ENCODE measurements at places on chromosomes 16 and 17.

DNA sequence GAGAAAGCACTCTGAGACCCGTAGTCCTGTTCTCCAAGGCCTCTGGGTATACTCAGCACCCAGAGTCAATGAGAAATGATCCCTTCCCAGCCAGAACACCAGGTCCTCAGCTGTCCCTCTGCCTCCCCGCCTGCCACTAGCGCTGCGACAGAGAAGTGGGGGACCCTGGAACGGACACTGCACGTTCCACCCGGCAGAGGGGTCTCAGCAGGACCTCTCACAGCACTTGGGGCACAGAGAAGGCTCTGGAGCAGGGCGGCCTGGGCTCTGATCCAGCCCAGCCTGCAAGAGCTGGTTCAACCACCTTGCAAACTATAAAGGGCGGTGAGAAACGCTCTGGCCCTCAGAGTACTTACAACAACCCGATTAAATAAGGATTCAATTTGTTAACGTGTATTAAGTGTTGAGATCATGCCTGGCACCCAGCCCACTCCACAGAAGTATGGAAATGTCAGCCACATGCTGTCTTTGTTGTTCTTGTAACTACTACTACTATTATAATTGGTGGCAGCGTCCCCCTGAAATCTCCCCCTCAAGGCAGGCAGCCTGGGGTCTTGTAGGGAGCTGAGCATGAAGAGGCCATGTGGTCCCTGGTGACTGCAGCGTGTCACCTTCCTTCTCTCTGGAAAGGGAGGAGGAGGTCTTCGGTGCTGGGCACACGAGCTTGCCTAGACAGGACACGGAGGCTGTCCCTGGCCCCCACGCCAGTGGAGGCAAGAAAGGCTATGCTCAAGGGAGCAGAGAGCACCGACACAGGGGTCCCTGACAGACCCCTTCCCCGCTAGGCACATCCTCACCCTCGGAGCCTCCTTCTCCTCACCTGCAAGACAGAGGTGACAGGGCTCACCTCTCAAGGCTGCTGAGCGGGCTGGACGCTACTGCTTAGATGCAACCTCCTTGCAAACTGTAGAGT is 2.4 kb downstream of the OSGIN1 start:
- no peak for DNase-seq

GRCh38 chr17:76982408-76983074 is 114.3 kb downstream of the MGAT5B start:
- no peak for DNase-seq

DNA sequence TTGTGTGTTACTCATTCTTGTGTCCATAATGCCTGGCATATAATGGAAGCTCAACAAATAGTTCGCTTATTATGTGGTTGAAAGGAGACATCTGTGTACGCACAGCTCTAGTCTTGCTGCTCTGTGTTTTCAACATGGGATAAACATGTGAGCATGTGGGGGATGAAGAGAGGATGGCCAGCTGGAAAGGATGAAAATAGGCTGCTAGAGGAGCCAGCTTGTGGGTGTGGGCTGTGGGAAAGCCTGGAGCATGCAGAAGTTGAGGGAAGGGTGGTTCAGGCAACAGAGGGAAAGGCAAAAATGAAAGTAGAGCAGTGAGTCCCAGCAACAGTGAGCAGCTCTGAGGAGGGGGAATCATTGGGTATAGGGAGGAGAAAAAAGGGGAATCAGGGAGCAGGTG is 324.6 kb upstream of the CDH11 start:
- no peak for DNase-seq

- DNase-seq: no peak
Observed at GRCh38 chr17:22703786-22704441, 1011.6 kb downstream of the KCNJ18 start.

DNA sequence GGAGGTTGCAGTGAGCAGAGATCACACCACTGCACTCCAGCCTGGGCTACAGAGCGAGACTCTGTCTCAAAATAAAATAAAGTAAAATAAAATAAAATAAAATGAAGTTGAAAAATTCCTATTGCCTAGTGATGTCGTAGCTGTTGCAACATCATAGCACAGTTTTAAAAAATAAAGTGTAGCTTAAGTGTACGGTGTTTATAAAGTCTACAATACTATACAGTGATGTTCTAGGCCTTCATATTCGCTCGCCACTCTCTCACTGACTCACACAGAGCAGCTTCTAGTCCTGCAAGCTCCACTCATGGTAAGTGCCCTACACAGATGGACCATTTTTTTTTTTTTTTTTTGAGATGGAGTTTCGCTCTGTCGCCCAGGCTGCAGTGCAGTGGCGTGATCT is 43.5 kb upstream of the MNT start:
- no peak for DNase-seq

- DNase-seq: no peak
Observed at GRCh38 chr16:86427433-86427851, 82.9 kb upstream of the FOXF1 start.

GRCh38 chr17:9956474-9957131 is 51.5 kb upstream of the RCVRN start:
- no peak for DNase-seq

DNA sequence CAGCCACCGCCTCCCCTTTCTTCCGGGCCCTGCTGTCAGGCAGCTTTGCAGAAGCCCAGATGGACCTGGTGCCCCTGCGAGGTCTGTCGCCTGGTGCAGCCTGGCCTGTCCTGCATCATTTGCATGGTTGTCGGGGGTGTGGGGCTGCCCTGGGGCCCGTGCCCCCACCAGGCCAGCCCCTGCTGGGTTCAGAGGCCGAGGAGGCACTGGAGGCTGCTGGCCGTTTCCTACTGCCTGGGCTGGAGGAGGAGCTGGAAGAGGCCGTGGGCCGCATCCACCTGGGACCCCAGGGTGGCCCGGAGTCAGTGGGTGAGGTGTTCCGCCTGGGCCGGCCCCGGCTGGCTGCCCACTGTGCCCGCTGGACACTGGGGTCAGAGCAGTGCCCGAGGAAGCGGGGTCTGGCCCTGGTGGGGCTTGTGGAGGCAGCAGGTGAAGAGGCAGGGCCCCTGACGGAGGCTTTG is 5.5 kb upstream of the TGFB1I1 start:
- no peak for DNase-seq

GRCh38 chr17:79978548-79978855 is 57.2 kb downstream of the TBC1D16 start:
- no peak for DNase-seq

GRCh38 chr17:32240750-32241149 is 24.9 kb upstream of the RHBDL3 start:
- DNase-seq: no peak
